ENCODE measurements at places on chromosomes 16 and 17.

- DNase-seq: no peak
These were observed 8.3 kb downstream of the WFDC1 start for GRCh38 chr16:84303023-84303422.

- DNase-seq: no peak
These were observed 53.7 kb downstream of the SNX20 start for GRCh38 chr16:50627419-50627818.

GRCh38 chr17:40069751-40070708 lies 7.3 kb downstream of the THRA start:
- peak; percentile 44 for DNase-seq

DNA sequence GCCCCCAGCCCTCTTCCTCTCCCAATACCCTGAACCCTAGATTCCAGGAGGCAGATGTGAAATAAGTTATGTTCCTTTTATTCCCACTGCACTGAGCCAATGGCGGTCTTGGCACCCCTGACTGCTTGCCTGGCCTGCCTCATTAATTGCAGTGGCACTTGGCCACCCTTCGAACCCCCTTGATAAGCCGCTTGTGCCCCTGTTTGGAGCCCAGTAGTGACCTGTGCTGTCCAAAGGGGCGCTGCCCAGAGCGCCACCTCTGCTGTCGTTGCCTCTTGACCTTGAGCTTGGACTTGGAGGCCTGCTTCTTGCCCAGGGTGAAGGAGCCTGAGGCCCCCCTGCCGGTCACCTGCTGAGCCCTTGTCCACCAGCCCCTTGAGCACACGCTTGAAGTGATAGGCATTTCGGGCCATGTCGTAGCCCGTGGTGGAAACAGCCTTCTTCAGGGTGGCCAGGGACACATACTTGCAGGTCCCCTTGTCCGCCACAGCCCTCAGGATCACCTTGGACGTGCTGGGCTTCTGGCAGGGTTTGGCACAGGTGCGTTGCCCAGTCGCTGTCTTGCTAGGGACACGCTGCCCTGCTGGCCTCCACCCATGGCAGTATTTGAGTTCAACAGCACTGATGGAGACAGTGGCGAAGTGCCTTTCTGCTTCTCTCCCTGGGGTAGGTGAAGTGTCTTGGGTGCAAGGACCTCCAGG lies 5.7 kb downstream of the SGCA start:
- no peak for DNase-seq

DNA sequence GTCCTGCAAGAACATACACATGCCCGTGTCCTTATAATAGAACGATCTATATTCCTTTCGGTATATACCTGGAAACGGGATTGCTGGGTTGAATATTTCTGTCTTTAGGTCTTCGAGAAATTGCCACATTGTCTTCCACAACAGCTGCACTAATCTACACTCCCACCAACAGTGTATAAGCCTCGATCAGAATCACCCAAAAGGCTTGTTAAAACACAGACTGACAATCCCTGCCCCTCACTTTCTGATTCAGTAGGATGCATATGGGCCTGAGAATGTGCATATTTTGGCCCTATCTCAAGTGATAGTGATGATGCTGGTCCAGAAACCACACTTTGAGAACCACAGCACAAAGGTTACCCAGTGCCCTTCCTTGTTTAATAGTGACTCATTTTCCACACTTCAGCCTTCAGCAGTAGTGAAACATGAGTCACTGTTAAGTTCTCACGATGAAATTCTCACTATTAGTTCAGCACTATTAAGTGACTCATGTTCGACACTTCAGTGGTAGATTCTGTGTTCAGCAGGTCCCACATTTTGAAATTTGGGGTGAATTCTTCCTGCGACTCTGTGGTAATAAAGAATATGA lies 215.6 kb downstream of the GRIN2A start:
- no peak for DNase-seq

- DNase-seq: no peak
These were observed 22.9 kb upstream of the APPBP2 start for GRCh38 chr17:60548990-60549389.

DNA sequence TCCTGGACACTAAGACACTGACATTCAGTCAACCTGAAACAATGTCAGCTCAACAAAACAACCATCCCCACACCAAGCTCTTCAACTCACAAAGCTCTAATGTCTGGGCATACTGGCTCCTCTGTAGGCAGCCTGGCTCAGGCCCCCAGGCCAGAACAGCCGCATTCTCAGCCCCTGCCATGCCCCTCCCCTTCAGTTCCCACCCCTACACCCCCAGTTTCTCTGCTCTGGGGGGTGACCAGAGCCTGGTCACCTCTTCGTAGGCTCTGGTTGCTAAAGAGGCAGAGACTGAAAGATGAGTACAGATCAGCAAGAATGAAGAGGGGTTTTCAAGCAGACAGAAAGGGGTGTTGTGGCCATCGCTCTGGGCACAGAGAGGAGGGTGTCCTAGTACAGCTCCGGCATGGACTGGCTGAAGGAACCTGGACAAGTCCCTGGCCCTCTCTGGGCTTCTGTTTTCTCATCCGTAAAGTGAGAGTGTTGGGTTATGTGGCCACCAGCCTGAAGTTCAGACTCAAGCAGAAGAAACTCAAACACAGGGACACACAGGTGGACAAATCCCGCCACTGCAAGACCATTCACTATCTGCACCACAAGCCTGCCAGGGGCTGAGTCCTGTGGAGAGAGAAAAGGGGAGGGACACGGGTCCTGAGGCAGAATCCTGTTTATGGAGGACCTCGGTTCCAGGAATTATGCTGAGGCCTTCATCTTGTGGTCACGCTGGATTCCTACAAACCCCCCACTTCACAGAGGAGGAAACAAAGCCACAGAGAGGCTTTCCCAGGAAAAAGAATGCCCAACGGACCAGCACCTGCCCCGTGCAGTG lies 987 bp upstream of the SLC4A1 start:
- no peak for DNase-seq

DNA sequence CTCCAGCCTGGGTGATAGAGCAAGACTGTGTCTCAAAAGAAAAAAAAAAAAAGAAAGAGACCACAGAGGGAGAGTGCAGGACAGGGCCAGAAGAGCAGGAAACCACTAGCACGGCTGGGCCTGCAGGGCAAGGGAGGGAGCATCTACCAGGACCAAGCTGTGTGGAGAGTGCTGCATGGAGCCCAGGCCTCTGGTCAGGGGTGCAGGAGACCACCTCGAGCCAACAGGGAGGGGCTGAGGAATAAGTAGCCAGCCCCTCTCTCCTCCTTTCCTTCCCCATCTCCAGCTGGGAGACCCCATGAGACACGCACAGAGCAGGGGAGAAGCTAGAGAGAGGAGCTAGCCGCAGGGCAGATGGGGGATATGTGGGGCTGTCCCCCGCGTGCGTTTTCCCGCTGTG lies 67.0 kb upstream of the DNAH17 start:
- DNase-seq: no peak

GRCh38 chr17:35747540-35748017 lies 5.5 kb downstream of the GAS2L2 start:
- DNase-seq: peak; percentile 67

DNA sequence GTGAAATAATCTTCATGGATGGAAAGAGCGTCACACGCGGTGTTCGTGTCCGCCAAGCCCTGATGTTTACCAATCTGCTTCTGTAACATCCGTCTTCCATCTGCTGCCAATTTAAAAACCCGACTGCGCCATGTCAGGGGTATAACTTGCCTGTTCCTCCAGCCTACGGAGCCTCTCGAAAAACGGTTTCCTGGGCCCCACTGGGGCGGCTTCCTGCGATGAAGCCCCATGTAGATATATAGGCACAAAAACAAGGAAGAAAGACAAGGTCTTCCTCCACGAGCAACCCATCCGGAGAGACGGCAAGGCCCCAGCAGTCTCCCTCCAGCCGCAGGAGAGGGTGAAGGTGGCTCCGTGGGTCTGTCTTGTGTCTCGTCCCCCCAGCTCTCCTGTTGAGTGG lies at the start of gene PTX4:
Gene PTX4 (minus strand): TSS at position 326 of the 400 bp plus-strand sequence. CDS start 35 bp downstream, at position 291.
- DNase-seq: no peak

DNA sequence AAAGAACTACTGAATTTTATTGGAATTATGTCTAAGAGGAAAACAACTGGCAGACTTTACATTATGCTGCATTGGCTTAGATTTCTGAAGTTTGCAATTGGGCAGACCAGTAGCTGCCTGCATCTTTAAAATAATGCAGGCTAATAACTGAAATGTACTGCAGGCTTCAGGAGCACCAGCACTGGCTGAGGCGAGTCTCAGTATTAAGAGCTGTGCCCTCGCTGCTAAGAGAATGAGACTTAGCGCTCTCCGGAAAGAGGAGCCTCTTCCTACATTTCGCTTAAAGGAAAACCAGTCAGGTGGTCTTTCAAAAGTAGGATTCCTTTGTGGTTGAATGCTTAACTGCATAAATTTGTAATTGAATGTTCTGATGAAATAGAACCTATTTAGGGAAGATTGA lies 885 bp downstream of the CNTNAP4 start:
- no peak for DNase-seq

- DNase-seq: peak; percentile 11
These were observed 8.6 kb downstream of the CARHSP1 start for GRCh38 chr16:8859913-8860881.

DNA sequence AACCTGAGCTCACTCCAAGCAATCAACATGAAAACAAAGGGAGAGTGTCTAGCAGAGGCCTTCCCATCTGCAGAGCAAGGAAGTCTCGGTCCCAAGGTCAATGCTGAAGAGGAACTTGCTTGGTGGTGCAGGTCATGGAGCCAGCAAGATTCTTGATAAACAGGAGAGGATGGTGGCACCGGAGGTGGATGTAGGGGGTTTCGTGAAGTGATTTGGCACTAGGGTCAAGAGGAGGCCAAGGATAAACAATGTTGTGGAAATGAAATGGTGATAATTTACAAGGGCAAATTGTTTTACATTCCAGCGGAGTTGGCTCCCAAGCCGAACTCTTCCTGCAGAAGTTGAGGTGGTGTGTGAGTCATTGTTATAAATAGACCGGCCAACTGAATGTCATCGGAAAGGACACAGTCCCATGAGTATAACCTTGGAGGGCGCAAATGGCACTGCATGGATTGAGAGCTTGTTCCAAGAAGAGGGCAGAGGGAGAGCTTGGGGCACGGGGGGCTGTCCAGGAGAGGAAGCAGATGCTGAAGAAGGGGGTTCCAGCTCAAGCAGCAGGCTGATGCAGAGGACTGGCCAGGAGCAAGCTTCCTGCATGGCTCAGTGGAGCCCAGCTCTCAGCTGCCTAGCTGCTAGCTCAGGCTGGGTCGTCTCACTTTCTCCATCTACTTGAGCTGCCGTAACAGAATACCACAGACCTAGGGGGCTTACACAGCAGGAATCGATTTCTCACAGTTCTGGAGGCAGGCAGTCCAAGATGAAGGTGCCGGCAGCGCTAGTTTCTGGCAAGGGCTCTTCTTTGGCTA lies 136.6 kb downstream of the COPRS start:
- DNase-seq: no peak

- no peak for DNase-seq
These were observed 345.4 kb downstream of the SOX9 start for GRCh38 chr17:72466199-72466598.

DNA sequence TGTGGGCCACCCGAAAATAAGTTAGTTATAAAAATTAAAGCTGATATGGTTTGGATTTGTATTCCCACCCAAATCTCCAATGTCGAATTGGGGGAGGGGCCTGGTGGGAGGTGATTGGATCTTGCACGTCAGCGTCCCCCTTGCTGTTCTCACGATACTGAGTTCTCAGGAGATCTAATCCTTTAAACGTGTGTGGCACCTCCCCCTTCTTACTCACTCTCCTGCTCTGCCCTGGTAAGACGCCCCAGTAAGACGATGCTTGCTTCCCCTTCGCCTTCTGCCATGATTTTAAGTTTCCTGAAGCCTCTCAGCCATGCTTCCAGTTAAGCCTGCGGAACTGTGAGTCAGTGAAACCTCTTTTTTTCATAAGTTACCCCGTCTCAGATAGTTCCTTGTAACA lies 35.4 kb downstream of the SYCE1L start:
- DNase-seq: no peak

DNA sequence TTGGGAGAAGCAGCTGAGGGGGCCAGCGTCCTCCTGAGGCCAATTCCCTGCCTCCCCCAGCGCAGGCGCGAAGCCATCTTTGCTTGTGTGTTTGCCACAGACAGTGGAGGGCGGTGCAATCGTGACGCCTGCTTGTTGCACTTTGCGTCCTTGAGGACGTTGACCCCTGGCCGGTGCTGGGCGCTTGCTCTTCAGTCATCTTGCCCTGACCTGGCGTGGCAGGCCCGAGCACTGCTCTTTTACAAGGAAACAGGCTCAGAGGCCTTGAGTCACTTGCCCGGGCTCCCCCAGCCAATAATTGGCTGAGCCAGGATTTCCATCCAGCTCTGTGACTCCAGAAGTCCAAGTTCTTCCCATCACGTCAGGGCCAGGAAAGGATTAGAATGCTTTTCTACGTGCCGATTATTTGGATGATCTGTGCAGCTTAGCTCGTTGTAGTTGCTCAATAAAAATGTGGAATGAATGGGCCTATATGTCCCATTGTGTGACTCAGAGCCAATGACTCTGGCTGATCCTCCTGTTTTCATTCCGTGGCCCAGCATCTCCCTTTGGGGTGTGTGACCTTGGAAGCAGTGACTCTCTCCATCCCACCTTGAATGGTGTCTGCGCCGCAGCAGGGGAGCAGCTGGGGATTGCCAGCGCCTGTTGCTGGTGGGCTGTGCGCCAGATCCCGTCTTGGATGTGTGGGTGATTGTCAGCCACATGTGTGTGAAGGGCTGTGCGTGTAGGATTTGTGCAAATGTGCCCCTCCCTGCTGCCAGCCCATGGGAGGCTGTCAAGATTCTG lies 214.1 kb downstream of the SEC14L1 start:
- DNase-seq: no peak

DNA sequence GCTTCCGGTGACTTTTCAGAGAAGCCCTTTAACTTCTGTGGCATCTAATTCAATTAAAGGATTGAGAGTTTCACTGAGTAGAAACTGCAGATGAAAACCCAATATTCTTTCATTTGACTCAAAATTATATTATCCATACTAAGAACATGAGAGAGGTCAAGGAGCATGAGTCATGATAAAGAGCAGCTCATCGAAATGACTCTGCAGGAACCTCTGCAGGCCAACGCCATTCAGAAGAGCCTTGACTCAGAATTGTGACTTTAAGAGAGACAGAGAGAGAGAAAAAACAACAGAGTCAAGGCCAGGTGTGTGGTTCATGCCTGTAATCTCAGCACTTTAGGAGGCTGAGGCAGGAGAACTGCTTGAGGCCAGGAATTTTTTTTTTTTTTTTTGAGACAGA lies 417.2 kb upstream of the XYLT1 start:
- no peak for DNase-seq

GRCh38 chr16:70433458-70434103 lies 5.3 kb downstream of the ST3GAL2 start:
- DNase-seq: no peak

- no peak for DNase-seq
These were observed 16.0 kb upstream of the HEATR6 start for GRCh38 chr17:60094754-60095153.

- no peak for DNase-seq
These were observed 79.0 kb upstream of the SMURF2 start for GRCh38 chr17:64741038-64741641.

DNA sequence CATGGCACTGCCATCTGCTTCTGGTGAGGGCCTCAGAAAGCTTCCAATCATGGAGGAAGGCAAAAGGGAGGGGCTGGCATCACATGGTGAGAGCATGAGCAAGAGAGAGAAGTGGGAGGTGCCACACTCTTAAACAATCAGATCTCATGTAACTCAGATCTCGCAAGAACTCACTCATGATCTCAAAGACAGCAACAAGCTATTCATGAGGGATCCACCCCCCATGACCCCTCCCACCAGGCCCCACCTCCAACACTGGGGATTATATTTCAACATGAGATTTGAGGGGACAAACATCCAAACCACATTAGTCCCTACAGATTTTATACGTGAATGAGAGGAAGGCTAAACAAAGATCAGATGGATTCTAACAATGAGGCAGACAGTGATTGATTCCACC lies 8.9 kb upstream of the TMEM132E start:
- DNase-seq: no peak

GRCh38 chr16:2609827-2610470 lies 72.1 kb downstream of the PDPK1 start:
- no peak for DNase-seq

Measured in CD8-positive, alpha-beta memory T cell (primary cell).